Fibroblast of the conjunctiva (primary cell): ENCODE measurements at places on chromosomes 4 and X.

DNA sequence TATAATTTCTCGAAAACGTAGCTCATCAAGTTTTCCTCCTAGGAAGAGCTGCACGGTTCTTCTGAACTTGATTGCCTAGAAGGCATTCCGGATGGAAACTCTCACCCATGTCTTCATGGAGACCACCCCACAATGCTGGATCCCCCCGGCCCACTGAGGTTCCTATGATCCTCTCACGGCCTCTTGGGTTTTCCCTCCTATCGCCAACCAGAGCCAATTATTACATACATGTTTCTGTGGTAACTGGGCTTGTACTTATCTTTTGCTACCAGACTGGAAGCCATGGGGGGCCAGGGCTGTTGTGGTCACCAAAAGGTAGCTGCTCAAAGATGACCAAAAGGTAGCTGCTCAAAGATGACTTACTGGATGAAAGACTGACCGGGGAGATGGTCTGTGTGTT lies 131.5 kb downstream of the AFAP1 start:
- no peak for DNase-seq

DNA sequence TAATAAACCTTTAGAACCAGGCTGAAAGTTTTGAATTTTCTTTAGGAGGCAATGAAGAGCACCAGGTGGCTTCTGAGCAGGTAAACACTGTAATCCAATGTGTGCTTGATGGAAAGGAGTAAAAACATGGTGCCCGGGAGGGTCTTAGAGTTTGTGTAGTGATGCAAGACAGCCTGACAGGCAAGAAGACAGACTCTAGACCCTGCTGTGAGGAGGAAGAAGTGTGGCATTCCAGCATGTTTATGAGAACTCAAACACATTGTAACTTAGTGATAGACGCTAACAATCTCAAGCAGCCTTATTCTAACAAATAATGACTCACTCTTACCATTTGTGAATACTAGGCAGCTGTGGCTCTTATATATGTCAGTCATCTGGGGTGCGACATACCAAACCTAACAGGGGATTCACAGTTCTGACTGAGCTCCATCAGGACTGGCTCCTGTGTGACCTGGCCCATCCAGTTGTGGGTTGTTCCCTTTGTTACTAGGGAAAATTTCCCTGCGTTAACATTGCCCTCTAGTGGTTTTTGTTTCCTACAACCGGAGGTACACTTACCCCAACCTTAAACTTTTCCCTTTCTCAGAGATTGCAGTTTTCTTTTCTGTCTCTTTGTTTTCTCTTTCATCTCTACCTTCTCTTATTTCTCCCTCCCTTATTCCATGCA lies 53.8 kb downstream of the VSIG4 start:
- peak; percentile 33 for DNase-seq

DNA sequence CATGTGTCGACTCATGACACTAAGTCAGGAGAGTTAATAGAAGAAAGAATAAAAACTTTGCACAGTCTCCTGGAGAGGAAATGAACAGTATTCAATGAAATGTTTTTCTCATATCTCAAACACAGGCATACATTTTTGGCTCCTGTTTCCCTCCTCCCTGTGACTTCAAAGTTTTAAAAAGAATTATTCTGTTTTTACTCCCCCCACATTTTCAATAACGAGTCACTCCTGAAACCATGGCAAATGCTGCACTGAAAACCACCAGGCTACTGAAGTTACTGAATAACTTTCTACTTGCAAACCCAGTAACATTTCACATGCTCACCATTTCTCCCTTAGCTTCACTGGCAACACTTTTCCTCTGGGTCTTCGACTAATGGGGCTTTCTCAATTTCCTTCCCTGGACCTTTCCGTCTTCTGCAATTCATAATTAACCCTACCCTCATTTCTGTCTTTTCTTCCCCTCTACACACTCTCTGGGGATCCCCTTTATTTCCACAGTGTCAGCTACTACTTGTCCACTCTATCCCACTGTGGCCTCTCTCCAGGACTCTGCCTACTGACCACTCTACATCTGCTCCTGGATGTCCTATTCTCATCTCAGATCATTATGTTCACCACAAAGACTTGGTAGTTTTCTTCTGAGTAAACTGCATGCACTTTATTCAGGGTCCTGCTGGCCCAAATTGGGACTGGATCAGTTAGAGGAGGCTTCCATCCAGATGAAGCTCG lies 225.8 kb upstream of the ETNPPL start:
- DNase-seq: no peak

- DNase-seq: no peak
Measured at GRCh38 chr4:73421708-73422457, 14.1 kb upstream of the AFP start.

DNA sequence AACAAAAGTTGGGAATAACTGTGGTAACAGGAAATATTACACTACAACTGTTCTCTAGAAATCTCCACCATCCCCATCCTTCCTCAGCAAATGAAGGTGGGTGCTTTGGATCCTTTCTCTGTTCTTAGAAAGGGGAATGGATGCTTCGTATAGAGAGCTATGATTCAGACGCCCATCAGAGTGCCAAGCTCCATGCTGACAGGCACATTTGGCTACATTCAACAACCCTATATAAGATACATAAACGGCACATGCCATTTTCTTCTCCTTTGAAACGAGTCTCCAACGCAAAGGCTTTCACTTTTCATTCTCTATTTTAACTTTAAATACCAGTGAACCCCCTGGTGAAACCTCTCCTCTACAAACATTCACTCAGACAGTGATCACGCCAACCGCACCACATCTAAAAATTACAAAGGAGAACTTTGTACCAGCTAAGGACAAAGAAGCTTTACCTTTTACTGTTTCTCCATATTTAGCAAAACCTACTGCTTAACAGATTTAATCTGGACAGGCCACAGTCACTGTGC lies 172.5 kb downstream of the TSPAN5 start:
- no peak for DNase-seq

- DNase-seq: no peak
Measured at GRCh38 chr4:182809417-182810102, 107.6 kb downstream of the DCTD start.

GRCh38 chrX:151153086-151153485 lies 23.3 kb upstream of the GPR50 start:
- DNase-seq: peak; percentile 5

- no peak for DNase-seq
Measured at GRCh38 chr4:36024901-36025660, 219.2 kb downstream of the ARAP2 start.

- DNase-seq: no peak
Measured at GRCh38 chr4:102616636-102617035, 115.5 kb downstream of the NFKB1 start.

DNA sequence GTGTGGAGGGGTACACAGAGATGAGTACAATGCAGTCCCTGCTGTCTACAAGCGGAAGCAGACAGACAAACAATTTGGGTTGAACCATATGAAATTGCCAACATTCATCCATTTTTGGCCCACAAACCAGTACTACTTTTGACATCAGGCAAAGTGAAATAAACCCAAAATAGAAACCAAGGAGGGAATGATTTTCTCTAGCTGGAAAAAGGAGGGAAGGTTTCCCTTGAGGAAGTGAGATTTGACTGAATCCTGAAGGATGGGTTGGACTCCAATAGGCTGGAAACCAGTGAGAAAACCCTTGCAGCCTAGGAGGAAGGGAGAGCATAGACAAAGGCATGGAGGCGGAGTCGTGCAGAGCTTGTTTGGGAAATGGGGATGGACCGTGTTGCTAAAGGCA lies 63.5 kb upstream of the PJA1 start:
- DNase-seq: no peak

- DNase-seq: no peak
Measured at GRCh38 chr4:128810331-128810870, 901 bp downstream of the JADE1 start.

GRCh38 chr4:152690706-152691651 lies 11.2 kb upstream of the TMEM154 start:
- DNase-seq: no peak

- DNase-seq: no peak
Measured at GRCh38 chr4:18291256-18291655, 269.7 kb upstream of the LCORL start.

- DNase-seq: no peak
Measured at GRCh38 chr4:70873216-70873615, 29.0 kb upstream of the MOB1B start.

GRCh38 chr4:117479673-117480072 lies 394.3 kb upstream of the TRAM1L1 start:
- no peak for DNase-seq

- DNase-seq: peak; percentile 45
Measured at GRCh38 chr4:86497980-86498862, 95.9 kb upstream of the PTPN13 start.

DNA sequence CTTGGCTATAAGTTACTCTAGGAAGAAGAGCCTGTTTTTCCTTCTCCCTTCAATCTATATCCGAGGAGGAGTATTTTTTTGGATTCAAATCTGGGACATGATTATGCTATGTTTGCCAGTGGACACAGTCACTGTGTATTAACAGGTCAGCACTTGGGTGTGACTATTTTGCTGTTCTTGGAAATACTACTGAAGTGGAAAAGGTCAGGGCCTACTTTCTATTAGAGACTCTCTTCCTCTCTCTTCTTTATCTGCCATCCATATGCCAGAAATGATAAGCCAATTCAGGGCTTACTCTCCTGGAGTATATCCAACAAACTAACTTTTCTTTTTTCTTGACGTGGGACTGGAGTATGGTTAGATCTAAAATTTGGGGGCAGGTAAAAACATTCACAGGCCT lies 40.5 kb downstream of the MID1IP1 start:
- no peak for DNase-seq

GRCh38 chr4:16032396-16032770 lies 51.4 kb downstream of the PROM1 start:
- DNase-seq: no peak

DNA sequence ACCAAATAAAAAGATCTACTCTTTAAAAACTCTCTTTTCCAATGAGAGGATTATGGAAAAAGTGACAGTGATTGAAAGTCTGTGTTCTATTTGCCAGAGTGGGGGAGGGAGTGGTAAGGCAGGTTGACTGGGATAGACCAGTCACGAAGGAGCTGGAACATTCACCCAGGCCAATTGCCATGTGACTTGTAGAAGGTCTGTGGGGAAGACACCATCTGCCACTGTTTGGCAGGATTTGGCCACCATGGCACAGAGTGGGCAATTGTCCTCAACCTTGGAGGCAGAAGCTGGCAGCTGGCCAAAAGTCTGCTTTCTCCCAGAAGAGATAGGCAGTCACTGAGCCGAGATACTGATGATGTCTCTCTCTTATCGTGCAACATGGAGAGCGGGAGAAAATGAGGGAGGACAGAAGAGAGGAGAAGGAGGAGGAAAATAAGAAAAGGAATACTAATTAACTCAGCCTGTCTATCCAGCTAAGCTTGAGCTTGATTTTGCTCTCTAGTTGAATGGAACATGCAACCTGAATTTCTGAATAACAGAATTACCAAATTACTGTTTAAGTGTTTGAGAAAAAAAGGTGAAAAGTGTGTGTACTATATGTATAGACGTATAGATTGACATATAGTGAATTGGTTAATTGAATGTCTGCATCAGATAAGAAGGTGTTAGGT lies 267.1 kb downstream of the ARHGAP24 start:
- no peak for DNase-seq

GRCh38 chr4:151727365-151727764 lies 33.4 kb downstream of the GATB start:
- no peak for DNase-seq

- DNase-seq: no peak
Measured at GRCh38 chrX:79515529-79515928, 148.4 kb upstream of the ITM2A start.

DNA sequence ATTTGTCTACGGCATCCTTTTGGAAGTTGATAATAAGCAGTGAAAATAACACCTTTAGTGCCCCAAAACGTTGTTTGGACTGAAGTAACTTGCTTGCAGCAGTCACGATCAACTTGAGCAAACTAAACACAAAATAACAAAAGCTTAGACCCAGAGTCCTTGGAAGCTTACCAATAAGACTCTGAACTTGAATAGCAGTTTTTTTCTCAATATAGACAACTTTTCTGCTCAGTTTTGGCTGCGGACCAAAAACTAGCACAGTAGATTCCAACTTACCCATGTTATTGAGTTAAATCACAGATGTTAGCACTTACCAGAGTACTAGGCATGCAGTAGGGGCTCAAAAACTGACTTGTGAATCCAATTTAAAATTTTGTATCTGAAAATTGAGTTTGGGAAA lies 746.9 kb downstream of the PCDH19 start:
- no peak for DNase-seq

GRCh38 chr4:39758176-39758575 lies 60.2 kb downstream of the UBE2K start:
- no peak for DNase-seq

GRCh38 chrX:43949669-43950068 lies 23.5 kb downstream of the NDP start:
- DNase-seq: no peak

GRCh38 chr4:150579551-150580234 lies 2.3 kb upstream of the MAB21L2 start:
- no peak for DNase-seq

GRCh38 chr4:25433966-25434827 lies 57.1 kb downstream of the ANAPC4 start:
- no peak for DNase-seq

DNA sequence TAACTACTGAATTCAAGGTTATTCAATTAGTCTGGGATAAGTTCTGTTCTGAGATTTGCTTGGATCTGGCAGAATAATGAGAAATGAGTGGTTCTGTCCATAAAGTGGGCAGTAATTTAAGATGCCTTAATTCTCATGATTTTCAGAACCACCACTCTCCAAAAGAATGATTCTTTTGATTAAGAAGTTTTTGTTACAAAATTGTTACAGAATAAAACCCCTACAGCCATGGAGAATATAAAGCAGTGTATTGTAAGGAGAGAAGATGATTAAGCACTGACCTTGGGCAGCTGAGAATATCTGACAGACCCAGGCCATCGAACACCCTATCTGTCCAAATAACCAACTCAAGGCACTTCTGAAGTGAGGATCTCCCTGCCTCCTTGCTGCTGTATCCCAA lies 12.4 kb downstream of the AMELX start:
- no peak for DNase-seq

GRCh38 chr4:4762909-4763821 lies 96.3 kb upstream of the MSX1 start:
- DNase-seq: peak; percentile 33

GRCh38 chrX:147228153-147228552 lies 413.6 kb upstream of the CXorf51A start:
- no peak for DNase-seq

GRCh38 chr4:55926610-55927009 lies 22.1 kb upstream of the CEP135 start:
- DNase-seq: no peak
